Activated CD4-positive, alpha-beta T cell treated with anti-CD3 and anti-CD28 coated beads for 48 hours (primary cell): ENCODE measurements at places on chromosomes 2 and 18.

- no peak for DNase-seq
Measured at GRCh38 chr2:207869784-207870778, 100.4 kb upstream of the FZD5 start.

GRCh38 chr2:231425811-231426703, 30.5 kb downstream of the B3GNT7 start:
- peak; percentile 50 for DNase-seq

GRCh38 chr2:207674826-207675225, 36.6 kb upstream of the CCNYL1 start:
- DNase-seq = no peak

GRCh38 chr18:6256521-6256920, 158.2 kb downstream of the L3MBTL4 start:
- no peak for DNase-seq

DNA sequence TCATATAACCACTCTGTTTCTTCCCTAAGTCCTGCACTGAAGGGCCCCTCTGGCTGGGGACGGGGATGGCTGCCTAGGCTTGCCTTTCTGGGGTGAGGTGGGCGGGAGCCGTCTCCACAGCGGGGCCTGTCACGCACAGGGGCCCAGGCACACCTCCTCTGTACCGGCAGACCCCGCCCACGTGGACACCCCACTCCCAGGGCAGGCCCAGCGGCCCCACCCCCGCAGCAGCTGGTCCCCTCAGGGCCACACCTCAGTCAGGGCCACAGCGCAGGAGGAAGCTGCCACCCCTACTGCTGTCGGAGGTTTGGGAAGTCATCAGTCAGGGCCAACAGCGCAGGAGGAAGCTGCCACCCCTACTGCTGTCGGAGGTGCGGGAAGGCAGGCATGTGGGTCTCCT, 257.6 kb upstream of the RAB6C start:
- DNase-seq = no peak

GRCh38 chr18:58310517-58310916, 266.5 kb downstream of the NEDD4L start:
- DNase-seq = peak; percentile 48

DNA sequence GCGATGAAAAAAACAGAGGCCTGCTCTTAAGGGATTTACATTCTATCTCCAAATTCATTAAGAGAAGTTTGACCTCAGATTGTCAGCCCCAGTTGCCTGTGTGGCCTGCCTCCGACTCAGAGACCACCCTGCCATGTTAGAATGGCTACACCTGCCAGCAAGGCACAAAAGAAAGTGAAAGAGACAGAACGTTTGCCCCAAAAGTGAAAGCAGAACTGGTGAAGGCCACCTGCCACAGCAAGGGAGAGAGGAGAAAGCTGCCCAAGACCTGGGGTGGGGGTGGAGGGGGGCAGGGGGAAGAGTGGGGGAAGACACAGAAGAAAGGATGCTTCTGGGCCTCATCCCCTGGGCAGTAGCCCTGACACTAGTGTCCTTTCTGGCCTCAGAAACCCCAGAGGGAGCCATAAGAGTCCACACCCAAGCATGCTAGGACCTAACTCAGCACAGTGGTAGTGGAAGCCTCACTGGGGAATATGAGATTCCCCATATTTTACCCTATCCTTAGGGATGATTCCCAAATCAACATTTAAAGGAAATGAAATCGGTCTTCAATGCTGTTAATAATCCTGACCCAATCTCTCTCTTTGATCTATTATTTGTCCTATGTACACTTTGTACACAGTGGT, 389.7 kb downstream of the TXNL1 start:
- DNase-seq = no peak

DNA sequence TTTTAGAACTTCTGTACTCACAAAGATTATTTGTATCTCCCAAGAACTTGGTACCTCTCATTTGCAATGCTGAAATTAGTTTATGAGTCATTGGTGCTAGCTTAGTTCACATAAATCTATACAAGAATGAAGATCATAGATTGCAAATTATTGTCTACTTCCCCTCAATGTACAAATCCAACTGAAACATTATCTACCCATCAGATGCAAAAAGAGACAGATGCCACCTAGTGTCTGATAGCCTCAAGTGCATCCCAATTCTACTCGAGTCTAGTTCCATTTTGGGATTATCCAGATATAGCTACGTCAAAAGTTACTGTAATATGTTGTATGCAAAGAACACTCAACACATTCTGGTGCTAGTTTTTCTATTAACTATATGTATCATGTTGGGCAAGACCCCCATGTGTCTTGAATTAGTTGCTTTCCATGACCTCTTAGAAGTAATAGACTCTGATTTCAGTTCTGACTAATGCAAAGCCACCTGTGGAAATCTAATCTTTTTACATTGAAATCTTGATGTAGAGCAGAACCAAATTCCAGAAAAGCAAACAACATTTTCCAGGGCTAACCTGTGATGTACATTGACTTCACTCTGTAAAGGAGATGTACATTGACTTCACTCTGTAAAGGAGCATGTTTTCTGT, 210.0 kb downstream of the RBM43 start:
- peak; percentile 35 for DNase-seq

GRCh38 chr2:159904127-159904958, 106.3 kb upstream of the CD302 start:
- DNase-seq = peak; percentile 86

- DNase-seq = peak; percentile 54
Measured at GRCh38 chr2:63888490-63889402, 47.0 kb downstream of the UGP2 start.

DNA sequence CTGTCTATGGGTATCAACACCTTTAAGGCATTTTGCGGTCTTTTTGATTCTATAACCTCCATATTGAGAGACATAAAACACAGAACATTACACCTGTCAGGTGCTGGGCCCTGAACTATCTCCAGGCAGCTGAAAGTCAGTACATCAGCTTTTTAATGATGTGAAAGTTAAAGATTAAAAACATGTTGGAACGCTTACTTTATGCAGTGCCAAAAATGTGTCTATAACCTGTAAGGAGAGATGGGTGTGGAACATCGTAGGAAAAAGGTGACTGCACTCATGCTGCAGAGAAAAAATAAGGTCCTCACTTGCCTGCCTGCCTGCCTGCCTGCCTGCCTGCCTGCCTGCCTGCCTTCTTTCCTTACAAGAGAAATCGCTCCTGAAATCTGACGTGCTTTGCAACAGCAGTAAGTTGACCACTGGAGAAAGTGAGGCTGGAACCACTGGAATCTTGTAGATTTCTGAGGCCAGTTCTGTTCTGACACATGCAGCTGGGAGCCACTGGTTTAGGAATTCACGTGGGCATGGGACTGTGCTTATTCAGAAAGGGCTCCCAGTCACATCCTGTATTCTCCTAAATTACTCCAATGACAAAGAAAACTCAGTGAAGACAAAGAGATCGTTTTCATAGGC, 34.1 kb downstream of the BCL11A start:
- DNase-seq = no peak

DNA sequence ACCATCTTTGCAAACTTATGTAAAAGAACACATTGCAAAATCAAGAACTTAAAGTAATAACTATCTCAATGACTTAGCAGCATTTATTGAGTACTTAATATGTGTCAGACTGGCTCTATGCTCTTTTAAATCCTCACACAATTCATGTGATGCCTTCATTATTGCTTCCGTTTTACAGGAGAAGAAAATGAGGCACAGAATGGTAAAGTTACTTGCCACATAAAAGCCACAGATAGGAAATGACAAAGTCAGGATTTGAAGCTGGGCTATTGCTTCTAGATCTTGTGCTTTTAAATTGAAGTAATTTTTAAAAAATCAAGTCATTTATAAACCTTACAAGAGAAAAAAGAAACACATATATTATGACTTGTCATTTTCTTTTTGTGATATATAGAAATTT, 174.2 kb downstream of the WDR7 start:
- no peak for DNase-seq

- no peak for DNase-seq
Measured at GRCh38 chr2:28522481-28522880, 26.6 kb downstream of the PLB1 start.

DNA sequence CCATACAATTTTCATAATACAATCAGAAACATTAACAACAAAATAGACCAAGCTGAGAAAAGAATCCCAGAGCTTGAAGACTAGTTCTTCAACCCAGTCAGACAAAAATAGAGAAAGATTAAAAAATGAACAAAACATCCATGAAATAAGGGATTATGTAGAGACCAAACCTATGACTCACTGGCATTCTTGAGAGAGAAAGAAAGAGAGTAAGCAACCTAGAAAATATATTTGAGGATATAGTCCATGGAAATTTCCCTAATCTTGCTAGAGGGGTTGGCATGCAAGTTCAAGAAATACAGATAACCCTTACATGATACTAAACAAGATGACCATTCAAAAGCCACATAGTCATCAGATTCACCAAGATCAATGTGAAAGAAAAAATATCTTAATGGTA, 281.7 kb downstream of the CCDC85A start:
- DNase-seq = no peak

DNA sequence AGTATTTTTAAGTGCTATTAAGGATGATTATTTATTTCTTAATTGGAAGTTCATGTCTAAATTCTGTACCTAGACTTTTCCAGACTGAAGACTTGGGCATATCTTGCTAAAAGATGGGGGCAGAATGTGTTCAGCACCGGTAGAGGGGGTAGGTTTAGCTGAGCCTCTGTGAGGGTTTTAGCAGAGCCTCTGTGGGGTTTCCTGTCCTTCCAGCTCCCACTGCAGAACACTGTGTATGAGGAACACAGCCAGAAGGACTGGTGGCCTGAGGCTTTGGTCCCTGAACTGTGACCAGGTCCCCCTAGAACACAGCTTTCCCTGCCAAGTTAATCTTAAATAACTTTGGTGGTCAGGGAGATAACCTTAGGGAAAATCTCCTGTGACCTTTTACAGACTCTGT, 123.4 kb upstream of the EPC2 start:
- DNase-seq = no peak

DNA sequence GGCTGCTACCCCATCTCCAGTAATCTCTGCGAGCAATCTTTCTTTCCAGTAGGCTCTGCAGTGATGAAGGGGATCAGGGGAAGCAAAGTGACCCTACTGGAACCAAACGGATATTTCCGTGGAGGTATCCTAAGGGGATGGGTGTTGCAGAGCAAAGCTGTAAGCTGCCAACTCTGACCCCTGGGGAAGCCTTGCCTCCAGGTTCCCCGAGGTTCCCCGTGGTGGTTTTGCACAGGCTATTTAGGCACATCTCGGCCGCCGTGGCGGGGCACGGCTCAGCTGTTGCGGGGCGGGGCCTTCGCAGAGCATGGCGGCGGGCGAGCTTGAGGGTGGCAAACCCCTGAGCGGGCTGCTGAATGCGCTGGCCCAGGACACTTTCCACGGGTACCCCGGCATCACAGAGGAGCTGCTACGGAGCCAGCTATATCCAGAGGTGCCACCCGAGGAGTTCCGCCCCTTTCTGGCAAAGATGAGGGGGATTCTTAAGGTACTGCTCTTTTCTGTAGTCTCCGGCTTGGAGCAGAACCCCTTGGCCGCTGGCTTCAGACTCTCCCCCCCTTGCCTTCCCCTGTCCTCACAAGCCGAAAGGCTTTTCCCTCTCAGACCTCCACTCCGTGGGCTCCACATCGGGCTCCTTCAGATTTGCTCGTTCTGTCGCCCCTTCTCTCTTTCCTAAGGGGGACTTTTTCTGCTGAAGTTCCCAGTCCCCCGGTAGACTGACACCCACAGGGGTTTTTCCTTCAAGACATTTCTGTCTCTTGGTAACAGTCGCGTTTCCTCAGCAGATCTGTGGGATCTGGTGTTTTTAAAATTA, at the start of gene COMMD1:
TSS of gene COMMD1 (plus strand) at position 303 of the 814 bp plus-strand sequence. CDS start at position 308, 5 bp downstream.
- DNase-seq = peak; percentile 90

DNA sequence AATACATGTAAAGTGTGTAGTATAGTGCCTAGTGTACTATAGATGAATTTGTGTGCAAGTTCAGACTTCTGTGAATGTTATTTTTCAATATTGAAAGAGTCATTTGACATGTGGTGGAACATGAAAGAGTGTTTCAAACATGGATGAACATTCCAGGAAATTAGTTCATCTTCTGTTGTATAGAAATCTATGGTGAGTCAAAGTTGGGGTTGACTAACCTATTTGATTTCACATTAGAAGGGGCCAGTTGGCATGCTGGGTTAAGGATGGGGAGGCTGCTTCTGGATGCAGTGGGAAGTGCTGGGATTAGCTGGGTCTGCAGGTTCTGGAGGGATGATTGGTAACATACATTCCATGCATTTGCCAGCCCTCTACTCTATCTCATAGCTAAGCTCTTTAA, 50.6 kb downstream of the LYPD6B start:
- DNase-seq = no peak

GRCh38 chr2:105236060-105236424, 5.5 kb upstream of the GPR45 start:
- no peak for DNase-seq

GRCh38 chr2:219823574-219823973, 196.1 kb downstream of the SLC4A3 start:
- DNase-seq = no peak

DNA sequence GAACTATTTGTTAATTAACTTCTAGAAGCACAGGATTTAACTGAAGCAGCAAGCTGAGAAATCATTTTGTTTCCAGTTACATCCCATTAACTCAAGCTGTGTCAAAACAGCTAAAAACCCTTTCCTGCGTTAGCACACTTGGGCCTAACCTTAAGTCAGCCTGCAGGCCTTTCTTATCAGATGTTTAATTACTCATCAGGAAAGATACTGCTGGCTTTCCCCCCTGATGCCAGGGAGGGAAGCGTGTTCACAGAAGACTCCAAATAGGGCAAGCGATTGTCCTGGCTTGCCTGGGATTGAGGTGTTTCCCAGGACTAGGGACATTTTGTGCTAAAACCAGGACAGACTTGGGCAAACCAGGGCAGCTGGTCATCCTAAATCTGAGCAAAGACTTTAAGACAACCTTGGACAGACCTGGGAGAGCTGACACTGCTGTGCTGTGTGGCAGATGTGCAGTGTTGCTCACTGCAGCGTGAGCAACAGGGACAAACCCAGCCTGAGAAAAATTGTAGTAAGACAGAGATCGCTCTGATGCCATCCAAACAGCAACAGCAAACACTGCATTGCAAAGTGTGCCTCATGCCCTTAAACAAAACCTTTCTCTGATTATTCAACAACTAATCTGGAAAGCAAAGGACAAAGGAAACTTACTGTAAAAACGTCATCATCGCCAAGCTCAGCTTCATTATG, 100.9 kb downstream of the SPRED2 start:
- no peak for DNase-seq

DNA sequence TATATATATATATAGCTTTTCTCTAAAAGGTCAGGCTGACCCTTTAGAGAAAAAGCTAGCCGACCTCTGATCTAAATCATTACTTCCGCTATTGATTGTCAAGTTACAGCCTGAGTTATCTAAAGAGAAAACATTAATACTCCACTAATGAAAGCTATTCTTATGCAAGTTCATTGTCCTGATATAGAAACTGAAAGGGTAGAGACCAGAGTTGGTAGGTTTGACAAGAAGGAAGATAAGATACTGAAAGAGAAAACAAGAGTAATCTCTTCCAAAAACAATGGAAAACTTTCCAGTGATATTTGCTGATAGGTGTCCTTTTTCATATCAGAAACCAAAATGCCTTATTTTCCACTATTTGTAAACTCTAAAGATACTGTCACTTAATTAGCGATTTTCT, 62.8 kb upstream of the SLC39A10 start:
- DNase-seq = no peak

GRCh38 chr2:102294802-102295489, 16.4 kb upstream of the IL1RL1 start:
- no peak for DNase-seq
